Naive thymus-derived CD8-positive, alpha-beta T cell (primary cell): ENCODE measurements at places on chromosomes 7 and 10. TPM values are rescaled to one million over a fixed set of nuclear protein-coding genes. Genes with fewer than 3 reads are reported as not detected.

- DNase-seq: no peak
These were observed 8.4 kb downstream of the MRPL43 start for GRCh38 chr10:100978901-100979195.

- no peak for DNase-seq
These were observed 36.6 kb downstream of the BNIP3 start for GRCh38 chr10:131944976-131945695.

DNA sequence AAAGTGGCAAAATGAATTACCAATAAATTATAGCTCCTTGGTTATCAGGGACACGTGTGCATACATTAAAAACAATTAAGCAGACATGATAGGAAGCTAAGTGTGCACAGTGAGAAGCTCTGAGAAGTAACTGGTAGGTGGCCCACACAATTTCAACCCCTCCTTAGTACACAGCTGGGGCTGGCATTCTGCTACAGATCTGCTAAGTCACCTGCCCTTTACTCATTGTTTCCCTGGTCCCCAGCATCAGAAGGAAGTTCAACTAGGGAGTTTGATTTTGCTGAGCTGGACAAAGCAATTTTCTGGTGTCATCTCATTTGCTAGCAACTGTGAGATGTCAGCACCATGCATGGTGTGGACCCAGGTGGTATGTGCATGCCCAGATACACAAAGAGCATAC is 424.1 kb upstream of the NPVF start:
- no peak for DNase-seq

Gene PWWP2B
- 2.9 TPM for polyA plus RNA-seq

GRCh38 chr10:85995791-85996190 is 370.8 kb downstream of the GRID1 start:
- no peak for DNase-seq
